ENCODE measurements at places on chromosomes 1 and 21. TPM values are rescaled to one million over a fixed set of nuclear protein-coding genes. Genes with fewer than 3 reads are reported as not detected.

The NEGR1 gene
- not detected for polyA plus RNA-seq

The C1orf115 gene
- polyA plus RNA-seq, result 37.3 TPM

The MIS18A gene
- polyA plus RNA-seq, result 2.4 TPM

The SYT6 gene
- not detected for polyA plus RNA-seq

The OR2T8 gene
- not detected for polyA plus RNA-seq

The SETD4 gene
- polyA plus RNA-seq, result 5.3 TPM

The ALPL gene
- 93.1 TPM for polyA plus RNA-seq

The FCAMR gene
- 0.23 TPM for polyA plus RNA-seq

The CCDC185 gene
- polyA plus RNA-seq, result not detected

The PLPPR5 gene
- not detected for polyA plus RNA-seq

The OR2M3 gene
- not detected for polyA plus RNA-seq

The AURKAIP1 gene
- polyA plus RNA-seq, result 143 TPM

The HFM1 gene
- 0.01 TPM for polyA plus RNA-seq

The STYXL2 gene
- not detected for polyA plus RNA-seq

The PPCS gene
- polyA plus RNA-seq, result 65.4 TPM

The ITLN2 gene
- polyA plus RNA-seq, result not detected

The SERPINC1 gene
- polyA plus RNA-seq, result 2,515 TPM

The SLC25A44 gene
- 16.0 TPM for polyA plus RNA-seq

The MAP3K7CL gene
- polyA plus RNA-seq, result 1.4 TPM

The CR1L gene
- 0.18 TPM for polyA plus RNA-seq

The SDC3 gene
- 3.3 TPM for polyA plus RNA-seq

The LCE3D gene
- polyA plus RNA-seq, result not detected

The CNST gene
- 6.1 TPM for polyA plus RNA-seq

The S100B gene
- 0.79 TPM for polyA plus RNA-seq

The VCAM1 gene
- 3.3 TPM for polyA plus RNA-seq

The FAM167B gene
- polyA plus RNA-seq, result 9.2 TPM

The SLFNL1 gene
- 0.68 TPM for polyA plus RNA-seq

The GIPC2 gene
- polyA plus RNA-seq, result 3.7 TPM

The ZSWIM5 gene
- 0.67 TPM for polyA plus RNA-seq

The ARTN gene
- not detected for polyA plus RNA-seq

The CHIT1 gene
- not detected for polyA plus RNA-seq

The TNFRSF9 gene
- polyA plus RNA-seq, result not detected

The ITLN1 gene
- polyA plus RNA-seq, result 3.7 TPM

The S1PR1 gene
- 9.4 TPM for polyA plus RNA-seq

The KIRREL1 gene
- 0.82 TPM for polyA plus RNA-seq

The VPS72 gene
- polyA plus RNA-seq, result 12.6 TPM
